ENCODE measurements at places on chromosomes 13 and 19.

- DNase-seq, result no peak
These were observed 19.3 kb downstream of the AP1M1 start for GRCh38 chr19:16216744-16217670.

DNA sequence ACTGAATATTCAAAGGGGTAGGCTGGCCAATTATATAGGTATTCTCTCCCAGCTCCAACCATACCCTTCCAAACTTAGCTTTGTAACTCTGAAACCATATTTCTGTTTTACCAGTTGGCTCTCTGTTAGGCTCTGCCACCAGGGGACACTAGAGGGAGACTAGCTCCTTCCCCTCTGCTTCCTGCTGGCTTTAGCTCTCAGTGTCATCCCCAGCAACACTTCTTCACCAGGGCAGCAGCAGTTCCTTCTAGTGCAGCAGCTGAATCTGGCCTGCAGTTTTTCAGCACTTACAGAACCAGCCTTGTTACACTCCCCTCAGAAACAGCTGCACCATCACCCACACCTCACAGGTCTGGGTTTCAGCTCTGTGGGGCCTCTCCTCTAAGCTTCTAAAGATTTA, 51.0 kb upstream of the DOCK9 start:
- DNase-seq, result no peak

- DNase-seq, result no peak
These were observed 748 bp downstream of the LHFPL6 start for GRCh38 chr13:39602277-39602613.

GRCh38 chr13:93769101-93769500, 542.5 kb downstream of the GPC6 start:
- no peak for DNase-seq
